EH (cell line): ENCODE measurements at places on chromosomes 2 and 18.

GRCh38 chr2:8176887-8177286, 505.0 kb upstream of the ID2 start:
- DNase-seq, result no peak

DNA sequence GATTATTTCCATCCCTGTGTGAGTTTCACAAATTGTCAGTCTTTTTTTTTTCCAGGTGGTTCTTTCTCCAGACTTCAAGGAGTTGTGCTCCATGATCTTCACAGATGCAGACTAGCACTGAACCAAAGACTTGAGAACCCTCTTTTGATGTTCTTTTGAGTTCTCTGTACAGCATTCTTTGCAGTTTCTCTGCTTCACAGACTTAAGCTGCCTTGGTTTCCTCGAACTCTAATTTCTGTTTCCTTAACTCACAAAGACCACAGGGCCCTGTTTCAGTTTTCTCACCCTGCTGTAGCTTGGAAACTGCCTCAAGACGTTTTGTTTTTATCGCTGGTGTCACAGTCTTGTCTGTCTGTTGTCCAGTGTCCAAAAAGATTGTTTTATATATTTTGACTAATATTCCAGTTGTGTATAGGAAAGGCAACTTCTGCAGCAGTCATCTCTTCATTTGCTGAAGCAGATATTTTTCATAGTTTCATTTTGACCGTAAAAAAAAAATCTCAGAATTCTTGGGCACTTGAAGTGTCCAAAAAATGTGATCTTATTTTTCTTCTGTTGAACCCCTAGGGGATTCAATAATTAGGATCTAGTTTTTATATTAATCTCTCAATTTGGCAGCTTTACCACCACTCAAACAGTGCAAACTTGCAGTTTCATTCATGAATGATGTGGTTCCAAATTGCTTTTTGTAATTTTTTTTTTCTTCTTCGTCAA, 97.0 kb upstream of the MC4R start:
- DNase-seq, result no peak

GRCh38 chr2:134347756-134348155, 93.9 kb downstream of the MGAT5 start:
- peak; percentile 24 for DNase-seq

DNA sequence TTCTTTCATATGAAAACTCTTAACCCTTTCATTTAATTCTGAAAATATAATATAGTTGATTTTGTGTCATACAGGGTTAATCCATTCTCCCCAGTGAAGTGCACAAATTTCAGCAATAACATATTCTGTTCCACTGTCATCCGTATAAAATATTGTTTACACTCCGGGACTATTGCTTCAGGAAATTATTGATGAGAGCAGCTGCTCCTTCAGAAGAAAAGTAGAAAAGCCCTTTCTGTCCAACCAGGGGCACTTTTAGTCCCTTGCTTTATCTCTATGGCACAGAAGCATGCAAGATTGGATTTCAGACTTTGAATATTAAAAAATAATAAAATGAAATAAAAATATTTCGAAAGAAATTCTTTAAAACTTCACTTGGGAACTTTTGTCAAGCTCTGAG, 535.7 kb upstream of the SLC39A10 start:
- no peak for DNase-seq
